Stimulated activated CD8-positive, alpha-beta memory T cell treated with anti-CD3 and anti-CD28 coated beads, Interleukin-7, amount 100 ng/mL, for 1 hour (primary cell): ENCODE measurements at places on chromosomes 12 and 14.

DNA sequence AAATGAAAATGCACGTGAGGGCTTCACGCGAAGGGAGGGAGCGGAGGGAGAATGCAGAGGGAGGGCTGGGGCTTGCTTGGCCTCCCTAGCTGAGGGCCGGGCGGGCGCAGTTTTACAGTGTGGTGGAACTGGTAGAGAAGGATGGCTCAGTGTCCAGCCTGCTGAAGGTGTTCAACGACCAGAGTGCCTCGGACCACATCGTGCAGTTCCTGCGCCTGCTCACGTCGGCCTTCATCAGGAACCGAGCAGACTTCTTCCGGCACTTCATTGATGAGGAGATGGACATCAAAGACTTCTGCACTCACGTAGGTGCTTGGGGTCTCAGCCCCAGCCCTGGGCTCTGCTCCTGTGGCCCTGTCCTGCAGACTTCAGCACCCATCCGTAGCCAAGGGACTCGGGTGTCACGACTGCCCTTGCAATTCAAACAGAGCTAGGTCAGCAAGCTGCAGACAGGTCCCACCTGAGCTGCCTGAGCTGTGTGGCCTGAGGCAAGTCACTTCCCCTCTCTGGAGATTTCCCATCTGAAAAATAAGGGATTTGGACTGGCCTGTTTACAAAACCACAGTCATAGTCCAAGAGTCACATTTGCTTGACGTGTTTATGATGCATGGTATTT lies 18.4 kb downstream of the OTUB2 start:
- DNase-seq, result no peak

DNA sequence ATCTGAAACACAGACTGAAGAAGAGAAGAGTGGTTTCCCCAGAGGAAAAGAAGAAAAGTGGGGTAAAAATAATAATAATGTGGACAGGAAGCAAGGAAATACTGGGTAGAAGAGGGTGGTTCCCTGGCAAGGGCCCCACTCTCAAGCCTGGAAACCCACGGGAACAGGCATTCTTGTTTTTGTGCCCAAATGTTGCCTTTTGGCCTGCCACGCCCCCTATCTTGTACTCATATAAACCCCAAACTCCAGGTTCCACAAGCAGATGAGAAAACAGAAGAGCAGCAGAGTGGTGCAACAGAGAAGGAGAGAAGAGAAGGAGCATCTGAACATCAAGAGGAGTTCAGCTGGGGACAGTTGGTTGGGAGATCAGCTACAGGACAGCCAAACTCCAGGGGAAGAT lies 51.2 kb downstream of the NDUFA12 start:
- DNase-seq, result no peak

GRCh38 chr12:5018677-5019076 lies 25.0 kb upstream of the KCNA5 start:
- no peak for DNase-seq

DNA sequence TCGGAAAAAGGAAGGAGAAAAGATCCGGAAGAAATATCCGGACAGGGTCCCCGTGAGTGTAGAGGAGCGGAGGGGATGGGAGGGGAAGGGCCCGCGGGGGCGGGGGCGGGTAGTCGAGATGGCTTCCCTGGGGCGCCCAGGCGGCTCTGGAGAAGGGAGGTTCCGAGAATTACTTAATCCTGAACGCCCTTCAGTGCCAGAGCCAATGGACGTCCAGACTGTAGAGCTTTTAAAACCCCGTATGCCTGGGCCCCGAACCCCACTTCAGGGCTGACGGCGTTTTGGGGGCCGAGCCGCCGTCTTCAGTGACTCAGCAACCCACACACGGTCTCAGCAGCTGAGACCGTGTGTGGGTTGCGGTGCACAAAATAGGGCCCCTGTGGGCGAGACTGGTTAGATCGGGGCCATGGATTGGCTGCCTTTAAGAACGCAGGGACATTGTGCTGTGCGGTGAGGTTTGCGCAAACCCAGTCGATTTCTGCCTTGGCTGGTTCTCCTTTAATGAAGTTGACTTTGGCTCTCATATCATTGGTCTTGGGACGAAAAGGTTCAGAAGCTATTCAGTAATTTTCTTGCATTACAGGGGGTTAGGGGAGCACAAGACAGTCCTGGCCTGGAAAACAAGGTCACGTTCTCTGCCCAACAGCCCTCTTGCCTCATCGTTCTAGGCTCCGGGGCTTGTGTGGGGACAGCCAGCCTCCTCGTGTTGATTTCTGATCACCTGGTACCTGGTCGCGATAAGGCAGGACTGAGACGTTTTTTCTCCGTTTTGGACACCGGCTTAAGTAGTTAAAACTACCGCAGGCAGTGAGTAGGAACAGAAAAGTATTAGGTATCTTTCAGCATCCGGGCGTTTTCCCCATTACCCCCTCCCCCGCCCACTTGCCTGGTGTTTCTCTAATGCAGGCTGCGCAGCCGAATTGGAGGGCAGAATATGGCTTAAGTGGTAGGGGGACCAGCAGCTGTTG lies 775 bp downstream of the GABARAPL1 start:
- peak; percentile 60 for DNase-seq

GRCh38 chr12:93846936-93847516 lies 169.9 kb downstream of the CRADD start:
- DNase-seq, result no peak

DNA sequence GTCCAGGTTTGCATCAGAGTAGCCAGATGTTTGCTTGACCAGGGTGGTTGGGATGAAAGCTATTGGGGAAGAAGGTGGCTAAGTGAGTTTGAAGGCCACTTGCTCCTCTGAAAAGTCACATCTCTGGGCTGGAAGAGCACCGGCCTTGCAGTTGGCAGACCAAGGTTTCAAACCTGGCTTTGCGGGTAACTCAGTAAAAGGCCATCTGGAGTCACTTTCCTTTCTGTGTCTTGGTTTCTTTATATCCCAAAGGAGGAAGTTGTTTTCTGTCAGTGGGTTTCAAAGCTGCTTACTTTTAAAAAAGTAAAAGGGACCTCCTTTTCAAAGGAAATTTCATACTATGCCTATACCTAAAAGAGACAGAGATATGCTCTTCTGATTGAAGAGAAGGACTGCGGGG lies 26.2 kb upstream of the CMA1 start:
- DNase-seq, result no peak

DNA sequence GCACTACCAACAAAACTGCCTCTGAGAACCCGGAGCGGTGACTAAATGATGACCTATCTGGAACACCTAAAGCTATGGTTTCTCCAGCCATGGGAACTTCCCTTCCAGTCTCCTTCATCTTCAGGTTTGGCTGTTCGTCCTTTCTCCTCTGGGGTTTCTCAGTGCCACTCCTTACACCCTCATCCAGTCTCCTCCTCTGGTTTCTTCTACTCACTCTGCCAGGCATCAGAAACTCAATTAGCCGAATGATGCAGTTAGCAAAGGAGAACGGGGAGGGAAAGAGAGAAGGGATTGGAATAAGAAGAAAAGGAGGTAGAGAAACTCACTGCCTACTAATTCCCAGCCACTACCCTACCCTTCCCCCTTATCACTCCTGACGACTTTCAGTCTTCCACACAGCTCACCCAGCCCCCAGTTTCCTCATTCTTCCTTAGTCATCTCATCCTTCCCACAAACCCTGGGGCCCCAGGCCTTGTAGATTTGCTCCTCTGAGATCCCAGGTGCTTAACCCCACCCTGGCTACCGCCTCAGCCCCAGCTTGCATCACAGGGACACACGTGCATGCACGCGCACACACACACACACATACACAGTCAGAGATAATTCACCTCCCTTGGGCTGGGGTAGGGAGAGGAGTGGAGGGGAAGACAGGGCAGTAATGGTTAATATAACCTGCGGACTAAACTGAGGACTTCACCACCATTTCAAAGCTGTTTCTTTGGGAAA lies 13.0 kb downstream of the FGD6 start:
- no peak for DNase-seq
